ENCODE measurements at places on chromosomes 5 and 9. TPM values are rescaled to one million over a fixed set of nuclear protein-coding genes. Genes with fewer than 3 reads are reported as not detected.

Gene FUBP3
- total RNA-seq = 59.3 TPM

Gene TRIM41
- total RNA-seq = 10.3 TPM

Gene LCNL1
- not detected for total RNA-seq

Gene GRXCR2
- total RNA-seq = not detected

DNA sequence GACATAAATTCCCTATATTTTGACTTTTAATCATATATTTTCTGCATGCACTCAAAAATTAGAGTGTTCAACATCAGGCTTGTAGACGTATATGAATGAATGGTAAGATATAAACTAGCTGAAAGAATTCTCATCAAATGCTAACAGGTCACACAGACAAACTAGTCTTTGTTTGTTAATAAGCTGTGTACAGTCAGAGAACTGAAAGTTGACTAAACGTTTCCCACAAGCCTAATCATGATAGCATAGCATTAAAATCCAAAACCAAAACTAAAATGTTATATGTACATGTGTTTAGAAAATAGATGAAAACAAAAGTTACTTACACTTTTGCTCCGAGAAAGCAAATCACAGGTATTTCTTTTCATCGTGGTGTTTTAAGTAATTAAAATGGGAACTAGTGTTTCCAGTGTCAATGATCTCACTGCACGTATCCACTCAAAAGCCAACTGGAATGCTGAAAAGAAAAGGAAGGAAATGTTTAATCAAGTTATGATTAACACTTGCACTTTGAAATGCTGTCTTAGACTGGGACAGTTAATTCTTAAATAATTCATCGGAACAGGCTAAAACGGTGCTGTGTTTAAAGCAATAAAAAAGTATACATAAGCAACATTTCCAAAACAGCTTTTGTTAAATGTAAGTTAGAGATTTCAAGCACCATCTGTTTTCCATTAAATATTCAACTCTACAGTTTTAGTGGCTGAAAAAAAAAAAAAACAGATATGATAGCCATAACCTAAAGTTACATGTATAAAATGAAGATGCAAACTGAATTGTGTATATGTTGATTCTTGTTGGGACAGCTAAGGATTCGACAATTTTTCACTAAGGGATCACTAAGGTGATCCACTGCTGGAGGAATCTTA lies 291.9 kb upstream of the PDE4D start:
- H3K27me3 ChIP-seq = no peaks in the 10 kb centered on the region
- H3K27ac ChIP-seq = no peak overlapping the region
- H3K4me1 ChIP-seq = no peaks in the 10 kb centered on the region
- DNase-seq = no peak
- H3K4me3 ChIP-seq = no peak overlapping the region
- H3K36me3 ChIP-seq = no peaks in the 10 kb centered on the region

DNA sequence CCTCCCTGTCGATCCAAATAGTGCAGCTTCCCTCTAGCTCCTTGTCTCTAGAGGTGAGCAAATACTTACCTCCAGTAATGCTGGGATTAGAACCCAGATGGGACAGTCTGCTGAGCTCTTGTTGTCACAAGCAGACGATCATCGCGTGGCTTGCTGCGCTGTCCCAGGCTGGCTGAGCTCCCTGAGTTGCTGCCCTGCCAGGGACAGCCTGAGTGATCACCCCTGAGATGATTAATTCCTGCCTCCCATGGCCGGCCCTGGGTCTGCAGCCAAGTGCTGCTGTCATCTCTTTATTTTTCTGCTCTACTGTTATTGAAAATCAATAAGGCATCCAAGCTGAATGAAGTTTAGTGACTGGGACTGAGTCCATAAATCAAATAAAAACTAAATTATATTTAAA lies 94.0 kb upstream of the ALDH1B1 start:
- no peaks in the 10 kb centered on the region for H3K4me1 ChIP-seq
- DNase-seq = no peak
- H3K36me3 ChIP-seq = no peaks in the 10 kb centered on the region
- no peak overlapping the region for H3K27ac ChIP-seq
- H3K27me3 ChIP-seq = no peaks in the 10 kb centered on the region

- no peak overlapping the region for H3K27ac ChIP-seq
- no peaks in the 10 kb centered on the region for H3K4me1 ChIP-seq
- no peaks in the 10 kb centered on the region for H3K27me3 ChIP-seq
- H3K4me3 ChIP-seq = no peak overlapping the region
These were observed 690.9 kb downstream of the ISL1 start for GRCh38 chr5:52073993-52074689.

GRCh38 chr5:108420755-108421154 lies 38.9 kb upstream of the FBXL17 start:
- no peak overlapping the region for H3K27ac ChIP-seq
- no peaks in the 10 kb centered on the region for H3K36me3 ChIP-seq
- peaks cover 5% of the 10 kb centered on the region for H3K27me3 ChIP-seq
- no peak overlapping the region for H3K4me3 ChIP-seq

DNA sequence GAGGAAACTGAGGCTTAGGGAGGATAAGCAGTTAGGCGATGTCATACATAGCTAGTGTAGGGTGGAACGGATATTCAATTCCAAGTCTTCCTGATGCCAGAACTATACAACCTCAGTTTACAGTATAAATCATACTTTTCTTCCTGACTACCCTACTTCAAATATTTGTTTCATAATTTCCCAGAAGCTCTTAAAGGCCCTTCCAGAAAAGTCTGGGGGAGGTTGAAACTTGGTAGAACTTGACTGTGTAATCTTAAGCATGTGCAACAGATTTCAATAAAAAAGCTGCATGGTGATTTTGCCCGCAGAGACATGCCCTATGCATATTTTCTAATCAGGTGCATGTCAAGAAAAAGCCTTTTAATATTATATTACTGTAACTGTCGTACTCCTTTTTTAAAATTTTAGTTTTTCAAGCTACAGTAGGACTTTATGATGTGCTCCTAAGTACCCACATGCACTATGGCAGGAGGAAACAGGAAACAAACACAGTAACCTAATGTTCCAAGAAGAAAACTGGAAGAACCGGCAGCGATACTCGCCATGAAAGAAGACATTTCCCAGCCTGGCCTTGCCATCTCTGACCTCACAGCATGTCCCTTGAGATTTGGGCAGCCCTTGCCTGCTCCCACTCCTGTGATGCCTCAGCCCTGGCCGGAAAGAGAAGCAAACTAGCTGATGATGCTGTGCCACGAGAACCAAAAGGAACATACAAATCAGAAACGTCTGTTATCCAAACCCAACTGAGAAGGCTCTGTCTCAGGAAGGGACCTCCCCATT lies 266.0 kb downstream of the EFNA5 start:
- H3K4me3 ChIP-seq = no peak overlapping the region
- H3K27me3 ChIP-seq = no peaks in the 10 kb centered on the region
- no peaks in the 10 kb centered on the region for H3K4me1 ChIP-seq

GRCh38 chr5:34574936-34575467 lies 81.1 kb upstream of the RAI14 start:
- H3K27ac ChIP-seq = no peak overlapping the region
- no peaks in the 10 kb centered on the region for H3K27me3 ChIP-seq
- H3K4me3 ChIP-seq = no peak overlapping the region
- no peaks in the 10 kb centered on the region for H3K36me3 ChIP-seq
- DNase-seq = peak; percentile 42
- H3K4me1 ChIP-seq = peaks cover 4% of the 10 kb centered on the region

DNA sequence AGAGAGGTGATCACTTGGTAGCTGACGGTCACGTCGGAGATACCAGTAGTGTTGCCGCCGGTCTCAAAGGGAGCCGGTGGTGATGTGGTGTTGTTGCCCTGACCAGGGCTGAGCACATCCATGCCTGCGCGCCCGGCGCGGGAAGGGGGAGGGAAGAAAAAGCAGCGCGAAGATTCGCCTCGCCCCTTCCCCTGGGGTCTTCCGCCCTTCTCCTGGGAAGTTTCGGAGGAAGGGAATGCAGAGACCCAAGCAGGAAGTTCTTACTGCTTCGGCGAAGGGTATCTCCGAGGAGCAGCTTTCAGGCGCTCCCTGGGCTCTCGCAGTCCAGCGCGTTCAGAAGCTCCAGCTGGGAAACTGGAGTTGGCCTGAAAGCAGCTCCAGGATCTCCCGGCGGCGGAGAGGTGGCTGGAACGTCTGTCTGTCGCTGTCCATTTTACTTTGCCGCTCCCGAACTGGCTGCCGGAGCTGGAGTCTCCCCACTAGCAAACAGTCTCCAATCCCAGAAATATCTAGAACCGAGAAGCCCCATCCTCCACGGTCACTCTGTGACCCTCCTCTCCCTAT lies 565 bp downstream of the HTR1A start:
- peak; percentile 20 for DNase-seq
- no peaks in the 10 kb centered on the region for H3K36me3 ChIP-seq
- H3K27me3 ChIP-seq = peaks cover 35% of the 10 kb centered on the region
- H3K4me3 ChIP-seq = no peak overlapping the region
- H3K27ac ChIP-seq = no peak overlapping the region

- no peak overlapping the region for H3K4me3 ChIP-seq
- H3K27me3 ChIP-seq = no peaks in the 10 kb centered on the region
- no peak for DNase-seq
- no peaks in the 10 kb centered on the region for H3K36me3 ChIP-seq
These were observed 350.7 kb upstream of the TLE4 start for GRCh38 chr9:79221084-79221483.

DNA sequence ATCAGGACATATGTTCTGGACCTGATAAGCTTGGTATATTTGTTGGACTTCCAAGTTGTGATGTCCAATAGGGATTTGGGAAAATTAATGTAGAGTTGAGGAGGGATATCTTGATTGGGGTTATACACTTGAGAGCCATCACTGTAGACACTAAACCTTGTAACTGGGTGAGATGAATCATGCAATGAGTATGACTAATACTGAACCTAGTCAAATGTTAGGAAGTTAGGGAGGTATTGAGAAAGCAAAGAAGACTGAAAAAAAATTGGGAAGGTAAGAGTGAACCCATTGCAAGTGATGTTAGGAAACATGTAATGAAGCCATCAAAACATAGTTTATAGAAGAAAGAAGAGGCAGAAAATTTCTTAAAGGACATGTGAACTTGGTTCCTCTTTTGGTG lies 668.4 kb upstream of the CDH9 start:
- no peaks in the 10 kb centered on the region for H3K4me1 ChIP-seq
- no peak overlapping the region for H3K27ac ChIP-seq
- H3K36me3 ChIP-seq = no peaks in the 10 kb centered on the region
- no peaks in the 10 kb centered on the region for H3K27me3 ChIP-seq
- no peak for DNase-seq

DNA sequence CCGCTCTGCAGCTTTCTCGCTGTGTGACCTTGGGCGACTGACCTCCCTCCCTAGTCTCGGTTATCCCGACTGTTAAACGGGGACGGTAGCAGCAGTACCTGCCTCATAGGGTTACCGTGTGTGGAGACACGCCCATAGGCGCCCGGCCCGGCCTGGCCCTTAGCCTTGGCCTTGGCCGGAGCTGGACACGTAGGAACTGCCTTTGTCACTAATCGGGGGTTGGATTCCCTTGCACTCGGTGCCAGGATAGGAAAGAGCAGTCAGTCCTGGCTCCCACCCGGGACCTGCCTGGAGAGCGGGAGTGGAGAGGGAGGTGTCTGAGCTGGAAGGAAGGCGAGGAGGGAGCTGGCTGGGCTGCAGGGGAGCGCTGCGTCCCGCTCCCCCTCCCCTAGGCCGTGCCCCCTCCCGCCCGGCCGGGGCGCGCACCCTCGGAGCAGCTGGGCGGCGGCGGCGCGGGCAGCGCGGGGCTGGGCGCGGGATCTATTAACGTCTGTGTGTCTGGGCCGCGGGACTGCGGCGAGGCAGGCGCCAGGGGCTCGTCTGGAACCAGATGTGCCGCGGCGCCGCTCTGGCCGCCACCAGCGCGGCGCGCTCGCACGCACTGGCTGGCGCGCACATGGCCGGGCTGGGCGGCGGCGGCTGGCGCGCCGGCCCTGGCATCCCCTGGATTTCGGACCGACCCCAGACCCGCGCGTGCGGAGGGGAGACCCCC lies 31.7 kb downstream of the PRRX2 start:
- H3K4me3 ChIP-seq = peak overlapping the region; percentile 41
- peak; percentile 78 for DNase-seq
- no peaks in the 10 kb centered on the region for H3K27me3 ChIP-seq
- H3K4me1 ChIP-seq = peaks cover 14% of the 10 kb centered on the region

DNA sequence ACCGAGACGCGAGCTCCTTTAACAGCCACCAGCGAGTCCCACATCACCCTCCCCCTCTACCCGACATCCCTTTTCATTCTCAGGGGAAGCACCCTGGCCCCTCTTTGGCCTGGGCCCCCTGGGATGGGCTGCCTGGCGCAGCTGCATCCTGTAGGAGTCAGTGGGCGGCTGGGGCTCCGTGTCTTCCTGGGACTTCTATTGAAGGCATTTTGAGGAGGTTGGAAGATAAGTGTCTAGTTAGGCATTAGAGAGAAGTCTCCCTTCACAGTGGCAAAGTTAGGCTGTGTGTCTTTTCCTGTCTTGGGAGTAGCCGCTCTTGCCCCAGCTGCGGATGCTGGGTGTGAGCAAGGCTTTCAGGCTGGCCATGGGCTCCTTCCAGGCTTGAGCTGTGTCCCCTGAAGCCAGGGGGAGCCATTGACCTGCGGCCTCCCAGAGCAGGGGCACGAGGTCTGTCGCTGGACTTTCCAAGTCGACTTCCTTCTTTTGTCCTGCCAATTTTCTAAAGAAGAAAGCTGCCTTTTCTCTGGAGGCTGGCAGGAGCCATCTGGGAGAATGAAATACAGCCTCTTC lies 18.6 kb upstream of the NKD2 start:
- peaks cover 22% of the 10 kb centered on the region for H3K4me1 ChIP-seq
- peak; percentile 36 for DNase-seq
- H3K4me3 ChIP-seq = no peak overlapping the region
- no peaks in the 10 kb centered on the region for H3K36me3 ChIP-seq
- no peaks in the 10 kb centered on the region for H3K27me3 ChIP-seq
- H3K27ac ChIP-seq = peak overlapping the region; percentile 38

DNA sequence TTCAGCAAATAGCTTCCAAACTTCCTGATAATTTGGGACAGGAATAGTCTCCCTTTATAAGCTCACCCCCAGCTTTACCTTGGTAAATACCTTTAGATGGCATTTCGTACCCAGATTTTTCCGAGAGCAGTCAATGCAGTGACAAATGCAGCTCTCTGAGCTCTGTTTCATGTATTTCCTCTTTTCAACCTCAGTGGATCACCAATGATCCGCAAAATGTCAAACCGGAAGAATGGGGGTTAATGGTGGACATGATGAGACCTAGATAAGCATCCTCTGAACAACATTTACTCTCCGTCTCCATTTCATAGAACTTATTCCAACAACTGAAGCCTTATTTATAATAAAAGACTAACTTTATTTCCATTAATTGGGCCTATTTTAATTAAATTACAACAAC lies 227.3 kb downstream of the MCTP1 start:
- no peaks in the 10 kb centered on the region for H3K27me3 ChIP-seq
- no peak for DNase-seq
- no peak overlapping the region for H3K4me3 ChIP-seq
- H3K36me3 ChIP-seq = no peaks in the 10 kb centered on the region

Data from stomach (tissue), 19 donors.